ENCODE measurements at places on chromosomes 16 and 17.

DNA sequence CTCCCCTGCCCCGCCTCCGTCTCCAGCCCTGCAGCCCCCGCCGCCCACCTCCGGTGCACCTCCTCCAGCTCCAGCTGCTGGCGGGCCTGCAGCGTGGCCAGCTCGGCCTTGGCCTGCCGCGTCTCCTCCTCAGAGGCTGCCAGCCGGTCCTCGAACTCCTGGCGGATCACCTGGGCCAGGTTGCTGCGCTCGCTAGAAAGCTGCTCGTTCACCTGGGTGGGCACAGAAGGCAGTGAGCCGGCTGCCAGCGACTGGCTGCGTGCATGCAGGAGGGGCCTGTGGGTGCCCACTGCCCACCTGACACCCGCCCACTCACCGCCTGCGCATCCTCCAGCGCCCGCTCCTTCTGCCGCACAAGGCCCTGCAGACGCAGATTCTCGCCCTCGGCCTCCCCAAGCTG is 24.6 kb upstream of the AATK start:
- no peak for DNase-seq

GRCh38 chr16:87540072-87540896 is 47.5 kb upstream of the ZCCHC14 start:
- DNase-seq: no peak

DNA sequence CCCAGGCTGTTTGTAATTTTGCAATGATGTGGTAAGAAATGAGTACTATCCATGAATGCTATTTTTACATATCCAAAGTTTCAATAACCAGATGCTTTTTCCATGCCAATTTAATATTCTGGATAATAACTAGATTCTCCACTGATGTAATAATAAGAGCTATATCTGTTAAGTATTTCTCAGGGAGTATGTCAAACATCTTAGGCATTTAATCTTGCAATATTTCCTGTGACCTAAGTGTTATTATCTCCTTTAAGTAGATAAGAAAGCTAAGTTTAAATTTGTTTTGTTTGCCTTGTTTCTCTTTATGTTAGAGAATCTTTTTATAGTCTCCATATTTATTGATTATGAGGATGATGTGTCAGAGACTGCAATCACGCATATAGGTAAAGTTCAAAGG is 32.3 kb upstream of the HS3ST3A1 start:
- DNase-seq: no peak

- no peak for DNase-seq
Observed at GRCh38 chr16:86946396-86946795, 368.0 kb downstream of the FOXL1 start.

- DNase-seq: no peak
Observed at GRCh38 chr17:70563281-70563820, 394.0 kb downstream of the KCNJ2 start.

DNA sequence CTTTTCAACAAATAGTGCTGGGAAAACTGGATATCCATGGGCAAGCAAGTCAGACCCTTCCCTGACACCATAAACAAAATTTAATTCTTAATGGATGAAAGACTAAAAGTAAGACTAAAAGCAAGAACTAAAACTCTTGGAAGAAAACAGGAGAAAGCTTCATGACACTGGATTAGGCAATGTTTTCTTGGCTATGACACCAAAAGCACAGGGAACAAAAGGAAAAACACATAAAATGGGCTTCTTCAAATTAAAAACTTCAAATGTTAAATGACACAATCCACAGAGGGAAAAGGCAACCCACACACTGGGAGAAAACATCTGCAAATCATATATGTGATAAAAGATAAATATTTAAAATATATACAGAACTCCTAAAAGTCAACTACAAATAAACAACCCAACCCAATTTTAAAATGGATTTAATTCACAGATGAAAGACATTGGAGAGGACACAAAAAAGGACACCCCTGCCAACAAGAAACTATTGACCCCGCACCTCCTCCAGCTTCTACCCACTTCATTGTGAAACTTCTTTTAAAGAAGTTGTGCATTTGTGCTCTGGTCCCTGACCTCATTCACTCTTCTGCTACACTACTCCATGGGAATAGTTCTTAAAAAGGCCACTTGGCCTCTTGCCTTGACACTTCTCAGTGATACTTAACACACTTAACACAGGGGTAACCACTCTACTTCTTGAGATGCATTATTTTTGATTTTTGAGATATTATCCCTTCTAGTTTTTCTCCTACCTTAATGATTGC is 80.3 kb downstream of the TRIM37 start:
- DNase-seq: no peak
